NCI-H748 treated with DMSO at 0.1 percent for 48 hours (cell line): ENCODE measurements at places on chromosomes 11 and 22.

DNA sequence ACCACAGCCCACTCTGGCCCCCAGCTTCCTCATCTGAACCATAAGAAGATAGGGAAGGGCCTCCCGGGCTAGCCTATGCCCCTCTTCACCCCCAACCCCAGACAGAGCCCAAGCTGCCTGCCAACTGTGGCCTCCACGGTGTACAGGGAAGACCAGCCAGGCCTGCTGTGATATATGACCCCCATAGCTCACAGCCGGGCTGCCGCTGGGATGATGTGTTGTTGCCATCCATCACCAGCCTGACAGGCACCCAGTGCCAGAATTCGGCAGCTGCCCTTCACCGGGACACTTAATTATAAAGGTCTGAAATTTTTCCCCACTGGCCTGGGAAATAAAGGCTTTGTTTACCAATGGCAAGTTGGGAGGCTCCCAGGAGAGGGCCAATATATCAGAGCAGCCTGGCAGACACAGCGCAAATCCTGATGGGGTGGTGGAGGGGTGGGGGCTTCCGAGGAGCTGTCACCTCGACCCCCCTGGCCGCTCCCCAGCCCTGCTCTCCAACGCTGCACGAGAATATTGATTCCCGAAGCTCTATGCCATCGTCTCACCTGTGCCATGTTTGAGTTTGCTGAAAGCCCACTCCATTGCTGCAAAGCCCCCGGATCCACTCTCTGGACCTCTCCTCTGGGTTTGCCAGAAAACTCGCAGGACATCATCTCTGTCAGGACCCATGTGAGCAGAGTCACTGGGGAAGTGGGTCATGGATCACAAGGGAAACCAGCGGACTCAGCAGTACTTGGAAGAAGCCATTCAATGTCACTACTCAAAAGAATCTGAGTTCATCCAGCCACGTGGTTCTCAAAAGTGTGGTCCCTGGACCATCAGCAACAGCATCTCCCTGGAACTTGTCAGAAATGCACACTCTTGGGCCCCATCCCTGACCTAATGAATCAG is 296.9 kb downstream of the MN1 start:
- no peak for DNase-seq

- no peak for DNase-seq
These were observed 22.4 kb downstream of the TOM1 start for GRCh38 chr22:35322126-35322525.

DNA sequence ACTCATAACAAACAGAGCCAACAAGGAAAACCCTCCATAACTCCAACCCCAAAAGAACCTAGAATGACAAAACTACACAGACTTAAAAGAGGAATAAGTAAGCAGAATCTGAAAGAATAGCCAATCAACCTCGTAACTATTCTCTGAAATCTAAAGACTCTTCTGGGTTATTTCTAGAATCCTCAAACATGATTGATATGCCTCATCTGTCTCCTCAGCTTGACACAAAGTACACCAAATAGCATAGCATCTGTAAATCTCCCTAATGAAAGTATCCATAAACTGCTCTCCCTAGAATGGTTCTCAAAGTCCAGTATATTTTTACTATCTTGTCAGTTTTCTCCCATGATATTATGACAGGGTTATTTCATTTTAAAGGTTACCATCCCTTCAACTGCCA is 195.0 kb downstream of the TTC28 start:
- DNase-seq, result no peak

DNA sequence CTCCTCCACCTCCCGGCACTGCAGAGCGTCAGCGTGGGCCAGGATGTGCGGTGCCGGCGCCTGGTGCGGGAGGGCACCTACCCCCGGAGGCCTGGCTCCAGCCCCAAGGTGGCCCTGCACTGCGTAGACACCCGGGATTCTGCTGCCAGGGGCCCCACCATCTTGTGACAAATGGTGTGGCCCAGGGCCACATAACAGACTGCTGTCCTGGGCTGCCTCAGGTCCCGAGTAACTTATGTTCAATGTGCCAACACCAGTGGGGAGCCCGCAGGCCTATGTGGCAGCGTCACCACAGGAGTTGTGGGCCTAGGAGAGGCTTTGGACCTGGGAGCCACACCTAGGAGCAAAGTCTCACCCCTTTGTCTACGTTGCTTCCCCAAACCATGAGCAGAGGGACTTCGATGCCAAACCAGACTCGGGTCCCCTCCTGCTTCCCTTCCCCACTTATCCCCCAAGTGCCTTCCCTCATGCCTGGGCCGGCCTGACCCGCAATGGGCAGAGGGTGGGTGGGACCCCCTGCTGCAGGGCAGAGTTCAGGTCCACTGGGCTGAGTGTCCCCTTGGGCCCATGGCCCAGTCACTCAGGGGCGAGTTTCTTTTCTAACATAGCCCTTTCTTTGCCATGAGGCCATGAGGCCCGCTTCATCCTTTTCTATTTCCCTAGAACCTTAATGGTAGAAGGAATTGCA is 13.5 kb downstream of the TSKU start:
- no peak for DNase-seq

- DNase-seq, result no peak
These were observed 79.6 kb downstream of the CELSR1 start for GRCh38 chr22:46457502-46458488.

DNA sequence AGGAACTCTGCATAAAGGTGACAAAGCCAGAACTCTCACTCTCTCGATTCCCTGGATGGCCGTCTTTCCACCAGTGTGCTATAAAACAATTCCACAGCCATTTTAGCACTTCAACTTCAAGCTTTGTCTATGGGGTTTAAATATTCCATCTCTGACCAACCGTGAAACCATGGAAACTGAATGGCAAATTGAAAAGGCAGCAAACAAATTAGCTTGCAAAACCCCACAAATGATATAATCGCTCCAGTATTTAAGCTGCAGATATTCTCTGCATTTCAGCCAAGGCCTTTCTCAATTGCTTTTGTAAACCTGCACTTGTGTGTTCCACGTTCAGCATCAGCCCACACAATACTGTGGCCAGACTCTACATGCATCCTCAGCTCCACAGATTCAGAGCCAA is 131.7 kb upstream of the ISX start:
- DNase-seq, result no peak

DNA sequence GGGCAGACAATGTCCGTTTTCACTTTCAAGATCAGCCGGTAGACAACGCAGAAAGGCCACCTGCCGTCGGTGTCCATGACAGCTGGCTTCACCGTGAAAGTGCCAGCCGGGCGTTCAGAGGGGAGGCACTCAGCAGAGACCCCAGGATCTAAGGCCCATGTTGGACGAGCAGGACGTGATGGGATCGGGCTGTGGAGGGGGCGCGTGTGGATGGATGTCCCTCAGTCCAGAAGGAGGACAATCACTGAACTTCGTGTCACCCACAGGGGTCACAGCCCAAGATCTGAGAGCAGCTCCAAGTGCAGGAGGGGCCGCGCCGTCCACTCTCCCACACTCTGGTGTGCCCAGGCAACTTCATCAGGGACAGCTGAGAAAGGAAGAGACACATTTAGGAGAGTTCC is 164.4 kb downstream of the BRD1 start:
- no peak for DNase-seq
